ENCODE measurements at places on chromosomes 7 and 10.
A peak's percentile ranks its signal among the peaks of the same experiment; 100 is the strongest.

GRCh38 chr10:123398756-123399155 lies 244.6 kb downstream of the BUB3 start:
- DNase-seq, result no peak

- DNase-seq, result no peak
Observed at GRCh38 chr10:6280291-6280690, 77.6 kb downstream of the PFKFB3 start.

GRCh38 chr7:149409895-149410294 lies 51.0 kb downstream of the ZNF777 start:
- no peak for DNase-seq

DNA sequence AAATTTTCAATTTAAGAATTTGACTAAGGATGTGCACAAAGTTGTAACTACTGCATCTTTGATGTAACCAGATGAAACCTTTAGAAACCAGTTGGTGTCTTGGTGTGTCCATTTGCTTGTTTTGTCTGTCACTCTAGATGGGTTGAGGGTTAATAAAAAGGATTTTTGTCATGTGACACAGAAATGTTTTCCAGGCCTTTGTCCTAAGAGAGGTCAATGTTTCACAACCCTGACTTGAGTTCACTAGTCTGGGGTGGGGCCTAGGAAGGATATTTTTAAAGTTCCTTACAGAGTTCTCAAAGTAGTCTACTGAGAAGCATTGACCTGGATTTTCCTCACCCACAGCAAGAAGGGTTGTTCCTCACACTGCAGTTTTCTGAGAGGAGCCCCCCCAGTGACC lies 90.3 kb downstream of the HERPUD2 start:
- DNase-seq, result no peak

GRCh38 chr10:69377191-69377590 lies 39.5 kb downstream of the TACR2 start:
- no peak for DNase-seq

DNA sequence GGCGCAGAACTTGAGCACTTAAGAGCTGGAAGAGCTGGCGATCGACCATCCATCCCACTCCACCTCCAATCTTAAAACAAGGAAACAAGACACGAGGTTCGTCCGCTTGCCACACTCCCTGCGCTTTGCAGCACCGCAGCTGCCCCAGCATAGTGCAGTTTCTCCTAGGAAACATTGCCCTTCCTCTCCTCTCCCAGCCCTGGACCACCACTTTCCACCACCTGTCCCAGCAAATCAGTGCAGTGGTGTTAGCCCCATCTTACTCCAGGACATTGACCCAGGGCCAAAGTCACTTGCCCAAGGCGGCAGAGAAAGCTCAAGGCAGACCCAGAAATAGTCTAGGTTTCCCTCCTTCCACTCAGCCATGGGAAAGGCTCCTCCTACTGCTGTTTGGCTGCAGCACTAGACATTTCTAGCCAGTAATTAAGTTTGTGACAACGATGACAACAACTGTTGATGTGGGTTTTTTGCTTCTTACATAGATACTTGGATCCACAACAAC lies 1.5 kb upstream of the PARD3 start:
- DNase-seq, result no peak

DNA sequence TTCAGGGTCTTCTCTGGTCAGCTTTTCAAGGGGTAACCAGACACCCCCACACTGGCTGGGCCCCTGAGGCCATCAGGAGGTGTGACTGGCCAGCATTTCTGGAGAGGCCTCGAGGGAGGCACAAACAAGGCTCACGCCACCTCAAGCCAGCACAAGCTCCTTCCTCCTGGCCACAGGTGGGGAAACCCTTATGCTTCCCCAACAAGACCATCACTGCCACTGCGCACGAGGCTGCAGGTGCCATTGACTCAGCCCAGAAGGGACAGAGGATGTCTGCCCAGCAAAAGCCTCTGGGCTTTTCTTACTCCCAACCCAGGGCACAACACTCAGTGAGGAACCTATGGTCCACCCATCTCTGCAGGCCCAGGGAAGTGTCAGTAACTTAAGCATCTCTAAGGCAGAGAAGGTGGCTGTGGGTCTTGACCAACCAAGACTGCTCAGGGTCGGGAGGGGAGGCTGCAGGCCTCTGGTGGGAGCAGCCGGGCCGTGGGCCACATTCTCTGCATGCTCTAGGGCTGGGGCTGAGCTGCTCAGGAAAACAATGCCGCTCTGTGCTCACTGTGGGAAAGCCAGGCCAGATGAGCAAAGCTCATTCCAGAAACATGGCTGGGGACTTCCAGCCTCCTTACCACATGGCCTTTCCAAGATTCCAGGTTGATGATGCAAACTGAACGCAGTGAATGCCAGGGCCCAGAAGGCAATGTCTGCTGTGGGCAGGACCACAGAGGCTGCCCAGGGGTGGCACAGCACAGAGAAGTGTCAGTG lies 24.2 kb upstream of the RASSF4 start:
- DNase-seq, result peak; percentile 94

DNA sequence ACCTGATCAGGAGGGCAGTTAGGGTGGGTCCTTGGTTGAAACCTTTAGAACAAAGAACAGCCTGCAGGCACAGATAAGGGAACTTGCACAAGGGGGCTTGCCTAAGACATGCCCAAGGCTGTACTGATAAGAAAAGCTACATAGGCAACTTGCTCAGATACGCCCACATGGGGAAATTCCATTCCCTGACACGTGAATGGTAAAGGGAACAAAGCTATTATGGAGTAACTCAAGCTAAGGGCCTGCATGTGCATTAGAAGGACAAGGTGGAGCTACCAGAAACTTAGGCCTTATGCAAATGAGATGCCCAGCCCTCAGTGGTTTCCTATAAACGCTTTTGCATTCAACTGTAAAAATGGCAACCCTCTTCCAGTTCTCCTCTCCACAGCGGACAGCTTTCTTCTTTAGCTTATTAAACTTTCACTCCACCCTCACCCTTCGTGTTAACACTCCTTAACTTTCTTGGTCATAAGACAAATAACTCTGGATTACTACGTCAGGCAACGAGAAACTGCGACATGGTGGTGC lies 1192.1 kb upstream of the CELF2 start:
- peak; percentile 25 for DNase-seq

DNA sequence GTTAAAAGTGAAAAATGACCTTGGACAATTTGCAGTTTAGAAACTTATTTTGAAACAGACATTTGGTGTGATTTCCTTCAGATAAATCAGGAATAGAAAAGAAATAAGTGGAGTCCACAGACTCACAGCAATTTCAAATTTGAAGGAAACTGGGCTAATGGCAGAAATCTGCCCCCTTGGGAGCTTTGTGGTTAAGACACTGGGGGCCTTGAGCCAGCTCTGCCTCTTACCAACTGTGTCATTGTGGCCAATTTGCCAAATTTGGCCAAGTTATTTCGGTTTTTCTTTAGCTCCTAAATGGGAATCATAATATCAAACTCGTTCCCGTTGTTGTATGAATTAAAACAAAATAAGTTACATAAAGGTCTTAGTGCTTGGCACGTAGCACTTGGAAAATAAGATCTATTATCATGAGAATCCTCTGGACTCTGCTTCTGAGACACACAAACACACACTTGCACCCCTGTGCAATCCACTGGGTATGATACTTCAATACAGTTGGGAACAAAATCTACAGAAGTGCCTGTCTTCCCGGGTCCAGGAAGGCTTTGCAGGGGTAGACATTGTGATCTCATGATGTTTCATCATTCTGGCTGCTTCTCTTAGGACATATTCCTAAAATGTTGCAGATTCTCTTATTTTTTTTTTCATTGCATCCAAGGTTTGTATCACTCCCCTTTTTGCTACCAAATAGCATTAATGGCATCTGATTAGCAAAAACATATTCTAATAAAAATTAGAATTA lies 4.9 kb downstream of the ARMC3 start:
- DNase-seq, result no peak

DNA sequence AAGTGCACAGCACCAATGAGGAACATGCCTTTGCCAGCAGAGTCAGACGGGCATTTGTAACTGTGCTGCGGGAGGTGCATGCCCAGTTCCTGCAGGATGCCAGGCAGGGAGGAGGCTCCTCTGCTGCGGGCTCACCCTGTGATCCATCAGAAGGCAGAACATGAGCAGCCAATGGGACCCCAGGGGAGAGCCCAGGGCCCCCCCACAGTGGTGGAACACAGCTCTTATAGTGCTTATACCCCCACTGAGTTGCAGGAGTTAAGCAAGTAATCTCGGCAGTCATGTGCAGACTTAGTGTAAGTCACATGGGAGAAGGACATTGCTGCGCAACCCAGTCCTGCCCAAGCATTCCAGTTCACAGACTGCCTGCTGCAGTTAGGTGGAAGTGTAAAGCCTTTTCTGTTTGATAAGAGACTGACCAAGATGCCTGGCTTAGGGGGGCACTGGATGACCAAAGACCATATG lies 120.3 kb upstream of the TMEM106B start:
- DNase-seq, result no peak

- DNase-seq, result no peak
Observed at GRCh38 chr7:128007303-128007680, 23.9 kb downstream of the LRRC4 start.

DNA sequence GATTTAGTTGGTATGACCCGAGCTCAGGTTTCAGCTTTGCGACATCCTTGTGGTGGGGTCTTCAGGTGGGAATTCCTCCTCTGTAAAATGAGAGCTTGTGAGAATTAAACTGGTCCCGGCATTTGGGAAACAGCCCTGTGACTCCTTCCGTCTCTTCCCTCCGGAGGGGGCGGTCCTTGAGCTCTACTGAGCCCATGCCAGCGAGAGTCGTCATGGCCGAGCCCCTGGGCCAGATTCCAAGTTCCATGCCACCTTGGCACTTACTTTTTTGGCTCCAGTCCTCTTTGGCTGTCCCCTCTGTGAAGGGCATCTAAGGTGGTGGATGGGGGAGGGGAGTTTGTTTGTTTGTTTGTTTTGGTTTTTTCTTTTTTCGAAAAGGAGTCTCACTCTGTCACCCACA lies 47.6 kb downstream of the GTF2IRD1 start:
- no peak for DNase-seq

GRCh38 chr10:99540306-99540656 lies 7.5 kb downstream of the NKX2-3 start:
- DNase-seq, result no peak

GRCh38 chr7:56105508-56105907 lies 768 bp downstream of the CHCHD2 start:
- peak; percentile 47 for DNase-seq

- DNase-seq, result no peak
Observed at GRCh38 chr7:24245362-24245761, 38.6 kb upstream of the NPY start.

GRCh38 chr7:139205843-139206242 lies 25.2 kb upstream of the UBN2 start:
- no peak for DNase-seq

- DNase-seq, result no peak
Observed at GRCh38 chr10:12241810-12242529, 46.0 kb downstream of the CDC123 start.

- DNase-seq, result peak; percentile 30
Observed at GRCh38 chr10:110872984-110873923, 1.5 kb downstream of the PDCD4 start.

DNA sequence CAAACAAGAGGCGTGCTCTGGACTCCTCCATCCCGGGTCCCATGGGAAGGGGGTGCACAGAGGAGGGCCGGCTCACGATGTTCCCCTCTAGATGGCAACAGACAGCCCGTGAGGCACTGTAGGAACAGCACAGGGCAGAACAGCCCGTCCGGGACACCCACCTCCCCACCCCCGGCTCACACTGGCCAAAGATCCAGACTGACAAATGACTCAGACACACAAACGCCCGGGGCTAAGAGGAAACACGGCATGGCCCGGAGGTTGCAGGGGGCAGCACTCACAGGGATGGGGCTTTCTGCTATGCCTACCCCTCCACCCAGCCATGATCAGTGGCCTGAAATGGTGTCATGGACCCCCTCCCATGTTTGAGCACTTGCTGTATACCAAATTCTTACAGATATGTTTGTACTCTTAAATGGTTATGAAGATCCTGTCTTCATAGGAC lies 4.9 kb upstream of the ELN start:
- peak; percentile 18 for DNase-seq

- peak; percentile 46 for DNase-seq
Observed at GRCh38 chr10:101095550-101096213, 33.9 kb downstream of the KAZALD1 start.

GRCh38 chr10:101952191-101952590 lies 103.8 kb downstream of the ARMH3 start:
- DNase-seq, result no peak

- peak; percentile 13 for DNase-seq
Observed at GRCh38 chr7:134685250-134685649, 38.6 kb downstream of the BPGM start.

DNA sequence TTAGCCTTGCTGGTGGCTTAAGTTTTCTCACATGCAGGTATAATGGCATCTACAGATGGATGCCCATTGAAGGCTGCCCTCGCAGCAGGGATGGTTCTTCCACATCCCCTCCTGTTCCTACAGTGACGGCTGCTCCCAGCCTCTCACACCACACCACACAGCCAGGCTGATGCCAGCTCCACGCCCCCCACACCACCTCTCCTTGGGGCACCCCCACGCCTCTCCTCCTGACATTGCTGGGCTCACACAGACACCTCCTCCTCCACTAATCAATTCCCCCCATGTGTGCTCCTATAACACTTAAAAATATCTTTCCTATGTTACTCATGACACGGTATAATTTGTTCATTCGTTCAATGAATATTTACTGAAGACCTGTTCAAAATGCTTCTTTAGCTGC lies 244.0 kb downstream of the WDR37 start:
- DNase-seq, result no peak

- DNase-seq, result no peak
Observed at GRCh38 chr7:66205741-66206090, 582 bp downstream of the TPST1 start.

DNA sequence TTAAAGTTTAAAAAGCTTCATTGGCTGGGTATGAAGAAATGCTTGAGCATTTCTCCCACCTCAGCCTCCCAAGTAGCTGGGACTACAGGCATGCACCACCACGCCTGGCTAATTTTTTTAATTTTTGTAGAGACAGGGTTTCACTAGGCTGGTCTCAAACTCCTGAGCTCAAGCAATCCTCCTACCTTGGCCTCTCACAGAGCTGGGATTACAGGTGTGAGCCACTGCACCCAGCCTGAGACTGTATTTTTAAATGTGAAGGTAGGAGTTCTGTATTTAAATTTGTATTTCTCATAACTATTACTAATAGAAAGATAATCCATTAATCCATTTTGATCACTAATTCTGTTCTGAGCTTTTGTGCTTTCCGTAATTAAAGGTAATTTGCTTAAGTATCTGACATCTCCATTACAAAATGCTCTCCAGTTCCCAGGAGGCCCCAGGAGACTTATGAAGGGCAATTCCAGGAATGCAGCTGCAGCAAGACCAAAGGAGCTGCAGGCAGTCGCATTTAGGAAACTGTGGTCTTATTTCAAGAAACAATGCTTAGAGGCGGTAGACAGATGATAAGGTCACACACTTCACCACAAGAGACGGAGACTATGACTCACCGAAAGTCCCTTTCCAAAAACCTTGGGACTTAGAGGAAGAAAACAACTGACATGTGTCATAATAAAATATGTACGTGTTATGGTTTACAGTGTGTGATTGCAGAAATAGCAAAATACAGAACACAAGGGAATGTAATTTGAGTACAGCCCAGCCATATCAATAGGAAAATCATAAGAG lies 23.3 kb downstream of the YAE1 start:
- peak; percentile 34 for DNase-seq

GRCh38 chr10:118662228-118663035 lies 67.0 kb upstream of the PRLHR start:
- no peak for DNase-seq

GRCh38 chr10:50480054-50481007 lies 143.4 kb downstream of the SGMS1 start:
- DNase-seq, result no peak

All from kidney glomerular epithelial cell (primary cell).